ENCODE measurements at places on chromosomes 16 and 17. TPM values are rescaled to one million over a fixed set of nuclear protein-coding genes. Genes with fewer than 3 reads are reported as not detected.

CDH15 gene
- total RNA-seq: not detected

ACBD4 gene
- total RNA-seq: 9.9 TPM

MPP3 gene
- 2.9 TPM for total RNA-seq

P2RX5 gene
- 7.8 TPM for total RNA-seq

ZNF469 gene
- total RNA-seq: 1.8 TPM

CFAP97D1 gene
- total RNA-seq: not detected

TAC4 gene
- total RNA-seq: not detected

MYL11 gene
- not detected for total RNA-seq
